ENCODE measurements at places on chromosomes 5 and 9.

DNA sequence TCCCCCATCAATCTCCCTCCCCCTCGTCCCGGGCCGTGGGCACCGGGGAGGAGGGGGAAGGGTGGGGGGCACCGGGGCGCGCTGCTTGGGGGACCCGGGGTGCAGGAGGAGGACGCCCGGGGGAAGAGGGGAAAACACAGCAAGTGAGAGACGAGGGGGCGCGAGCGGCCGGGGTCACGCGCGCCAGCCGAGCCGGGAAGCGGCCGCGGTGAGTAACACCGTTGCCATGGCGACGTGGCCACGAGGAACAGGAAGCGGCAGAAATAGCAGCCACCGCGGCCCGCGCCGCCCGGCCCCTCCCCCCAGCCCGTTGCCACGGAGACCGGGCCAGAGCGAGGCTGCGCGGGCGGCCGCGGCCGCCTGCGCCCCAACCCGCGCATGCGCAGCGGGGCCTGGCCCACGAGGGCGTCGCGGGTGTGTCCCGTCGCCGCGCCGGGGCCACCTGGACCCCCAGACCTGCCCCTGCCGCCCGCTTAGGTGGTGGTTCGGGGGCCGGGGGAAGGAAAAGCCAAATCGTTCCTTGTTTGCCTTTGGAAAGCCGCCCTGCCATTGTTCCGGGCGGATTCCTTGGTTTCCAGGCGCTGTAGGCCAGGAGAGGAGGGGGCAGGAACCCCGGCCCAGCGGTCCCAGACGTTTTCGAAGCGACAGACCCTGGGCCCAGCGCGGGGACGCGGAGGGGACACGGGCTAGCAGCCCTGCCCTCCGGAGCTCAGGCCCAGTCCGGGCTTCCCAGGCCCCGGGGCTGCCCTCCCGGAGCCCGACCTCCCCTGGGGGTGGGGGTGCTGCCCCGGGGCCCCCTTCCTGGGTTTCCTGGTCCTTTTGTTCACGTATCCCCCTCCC is 207.1 kb downstream of the C9orf50 start:
- peak; percentile 99 for DNase-seq
- H3K4me1 ChIP-seq = peaks cover 14% of the 10 kb centered on the region
- no peaks in the 10 kb centered on the region for H3K27me3 ChIP-seq
- H3K27ac ChIP-seq = peak overlapping the region; percentile 97

- H3K4me3 ChIP-seq = no peak overlapping the region
- peaks cover 5% of the 10 kb centered on the region for H3K27me3 ChIP-seq
- no peak overlapping the region for H3K27ac ChIP-seq
- peaks cover 2% of the 10 kb centered on the region for H3K36me3 ChIP-seq
- no peak for DNase-seq
Measured at GRCh38 chr5:82793808-82794419, 283.3 kb downstream of the TMEM167A start.

GRCh38 chr5:152723482-152723881 is 318.4 kb upstream of the NMUR2 start:
- no peak overlapping the region for H3K4me3 ChIP-seq
- H3K4me1 ChIP-seq = no peaks in the 10 kb centered on the region
- no peak for DNase-seq
- no peak overlapping the region for H3K27ac ChIP-seq

DNA sequence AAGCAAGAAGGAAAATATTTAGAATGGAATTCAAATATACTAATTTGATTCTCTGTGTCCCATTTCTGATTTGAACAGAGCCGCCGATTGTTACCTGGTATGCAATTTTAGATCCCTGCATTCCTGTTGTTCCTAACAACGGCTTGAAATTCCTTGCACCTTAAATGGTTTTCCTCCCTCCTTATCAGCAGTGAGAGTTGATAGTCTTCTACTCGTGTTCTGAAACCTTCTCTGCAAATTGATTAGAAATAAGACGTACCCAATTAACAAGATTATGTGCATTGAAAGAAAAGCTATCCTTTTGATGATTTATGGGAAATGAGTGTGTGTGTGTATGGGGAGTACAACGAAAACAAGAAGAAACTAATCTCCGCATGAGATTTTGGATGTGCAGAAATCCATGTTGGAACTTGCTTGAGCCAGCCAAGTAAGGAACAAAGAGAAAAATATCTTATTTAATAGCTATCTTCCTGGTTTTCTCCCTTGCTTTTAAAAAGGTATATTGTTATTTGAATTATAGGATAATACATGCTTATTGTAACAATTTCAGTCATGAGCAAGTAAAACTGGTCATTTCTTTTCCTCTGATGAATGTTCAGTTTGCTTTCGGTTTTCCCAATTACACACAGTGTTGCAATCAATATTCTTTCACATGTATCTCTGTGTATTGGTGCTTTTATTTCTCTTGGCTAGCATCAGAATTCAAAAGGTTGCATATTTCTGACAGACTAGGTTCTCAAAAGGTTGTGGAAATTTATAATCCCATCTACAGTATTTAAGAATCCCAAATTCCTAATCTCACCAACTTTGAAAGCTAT is 211.1 kb upstream of the ACTBL2 start:
- no peak overlapping the region for H3K27ac ChIP-seq
- no peak overlapping the region for H3K4me3 ChIP-seq
- H3K27me3 ChIP-seq = peaks cover 5% of the 10 kb centered on the region
- H3K4me1 ChIP-seq = no peaks in the 10 kb centered on the region

DNA sequence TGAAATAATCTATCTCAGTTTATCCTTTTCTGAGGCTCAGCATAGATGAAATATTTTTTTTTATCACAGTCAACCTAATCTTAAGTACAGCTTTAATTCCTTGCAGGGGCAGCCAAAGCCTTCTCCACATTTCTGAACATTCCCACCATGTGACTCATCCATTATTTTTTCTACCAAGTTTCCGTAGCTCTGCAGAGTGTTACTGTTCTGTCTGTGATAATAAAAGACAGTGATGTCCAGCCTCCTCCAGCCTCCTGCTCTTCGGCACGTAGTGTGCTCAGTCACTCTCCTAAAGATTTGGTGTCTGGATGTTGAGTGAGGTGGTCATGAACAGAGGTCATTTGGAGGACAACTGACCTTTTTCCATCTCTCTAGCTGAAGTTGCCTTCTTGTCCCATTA is 338.1 kb upstream of the ADAMTS16 start:
- no peaks in the 10 kb centered on the region for H3K4me1 ChIP-seq
- DNase-seq = no peak
- H3K27ac ChIP-seq = no peak overlapping the region

DNA sequence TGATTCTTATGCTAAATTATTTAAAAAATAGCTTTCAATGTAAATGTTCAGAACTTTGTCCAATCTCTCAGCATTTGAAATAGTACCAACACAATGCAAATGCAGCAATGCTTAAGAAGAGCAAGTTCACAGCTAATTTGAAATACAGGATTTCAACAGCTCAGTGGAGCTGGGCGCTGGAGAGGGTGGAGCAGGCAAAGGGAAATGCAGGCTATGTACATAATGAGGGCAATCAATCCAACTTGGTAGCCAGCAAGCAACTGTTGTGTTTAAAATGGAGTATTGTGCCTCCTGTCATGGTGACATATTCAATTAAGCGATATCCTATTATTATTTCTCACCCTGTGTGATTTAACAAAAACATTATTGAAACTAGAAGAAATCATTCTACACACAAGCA is 568.8 kb downstream of the PSAT1 start:
- H3K27me3 ChIP-seq = no peaks in the 10 kb centered on the region
- H3K36me3 ChIP-seq = no peaks in the 10 kb centered on the region
- H3K4me3 ChIP-seq = no peak overlapping the region
- no peak for DNase-seq
- no peaks in the 10 kb centered on the region for H3K4me1 ChIP-seq

GRCh38 chr9:133008824-133009223 is 22.0 kb upstream of the GTF3C5 start:
- no peak overlapping the region for H3K27ac ChIP-seq
- peaks cover 2% of the 10 kb centered on the region for H3K36me3 ChIP-seq
- H3K4me1 ChIP-seq = no peaks in the 10 kb centered on the region
- peaks cover 44% of the 10 kb centered on the region for H3K27me3 ChIP-seq
- H3K4me3 ChIP-seq = no peak overlapping the region

DNA sequence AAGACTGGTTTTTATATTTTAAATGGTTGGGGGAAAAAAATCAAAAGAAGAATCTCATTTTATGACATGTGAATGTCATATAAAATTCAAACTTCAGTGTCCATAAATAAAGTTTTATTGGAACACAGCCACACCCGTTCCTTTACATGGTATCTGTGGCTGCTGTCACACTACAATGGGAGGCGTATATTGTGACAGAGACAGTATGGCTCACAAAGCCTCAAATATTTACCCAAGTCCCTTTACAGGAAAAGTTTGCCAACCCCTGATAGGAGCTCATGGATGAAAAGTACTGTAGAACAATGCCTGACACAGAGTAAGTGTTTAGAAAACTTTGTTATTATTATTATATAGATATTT is 5.2 kb upstream of the DUSP1 start:
- H3K27me3 ChIP-seq = no peaks in the 10 kb centered on the region
- H3K36me3 ChIP-seq = no peaks in the 10 kb centered on the region
- peaks cover 36% of the 10 kb centered on the region for H3K4me1 ChIP-seq
- H3K4me3 ChIP-seq = no peak overlapping the region
- H3K27ac ChIP-seq = peak overlapping the region; percentile 100

DNA sequence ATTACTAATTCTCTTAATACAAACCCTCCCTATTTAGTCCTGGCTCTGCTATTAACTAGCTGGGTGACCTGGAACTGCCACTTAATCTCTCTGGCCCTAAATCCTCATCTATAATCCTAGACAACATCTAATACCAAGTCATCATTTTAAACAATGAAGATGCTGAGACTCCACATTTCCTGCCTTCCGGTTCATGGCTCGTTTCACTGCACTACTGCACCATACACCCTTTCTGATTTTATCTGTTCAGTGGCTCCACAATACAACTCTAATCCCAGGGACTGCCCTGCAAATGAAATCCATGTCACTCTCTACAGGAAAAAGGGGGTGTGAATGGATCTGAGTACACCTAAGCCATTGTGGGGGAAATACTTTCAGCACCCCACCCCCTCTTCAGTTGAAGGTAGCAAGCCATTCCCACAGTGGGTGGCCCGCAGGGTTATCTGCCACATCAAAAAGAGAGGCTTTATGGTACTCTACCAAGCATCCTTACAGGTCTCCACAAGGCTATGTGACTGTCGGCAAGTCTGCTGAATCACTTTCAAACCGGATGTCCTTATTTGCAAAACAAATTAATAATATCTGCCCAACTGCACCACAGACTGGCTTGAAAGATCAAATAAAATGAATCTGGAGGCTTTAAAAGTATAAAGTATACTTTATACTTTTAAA is 89.5 kb downstream of the EPB41L4A start:
- no peak for DNase-seq
- H3K27ac ChIP-seq = no peak overlapping the region
- no peaks in the 10 kb centered on the region for H3K36me3 ChIP-seq
- H3K4me1 ChIP-seq = peaks cover 6% of the 10 kb centered on the region

- H3K36me3 ChIP-seq = peaks cover 4% of the 10 kb centered on the region
- no peak overlapping the region for H3K4me3 ChIP-seq
- no peaks in the 10 kb centered on the region for H3K27me3 ChIP-seq
- no peak overlapping the region for H3K27ac ChIP-seq
Measured at GRCh38 chr9:20380546-20380945, 241.8 kb downstream of the MLLT3 start.

DNA sequence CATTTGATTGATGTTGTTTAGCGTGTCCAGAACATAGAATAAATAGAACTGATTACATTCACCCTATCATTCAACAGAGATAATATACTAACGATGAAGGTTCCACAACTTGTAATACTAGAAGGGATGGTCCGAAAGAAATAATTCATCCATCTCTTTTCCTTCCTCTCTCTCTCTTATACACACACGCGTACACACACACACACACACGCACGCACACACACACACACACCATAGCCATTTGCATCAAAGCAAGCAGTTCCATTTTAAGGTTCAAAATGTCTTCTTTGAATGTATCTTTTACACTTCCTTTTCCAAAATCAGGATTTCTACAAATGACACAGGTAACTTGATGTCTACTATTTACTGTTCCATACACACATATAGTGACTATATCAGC is 887 bp downstream of the GDA start:
- peaks cover 39% of the 10 kb centered on the region for H3K27me3 ChIP-seq
- no peak overlapping the region for H3K27ac ChIP-seq
- H3K36me3 ChIP-seq = no peaks in the 10 kb centered on the region
- H3K4me1 ChIP-seq = no peaks in the 10 kb centered on the region
- no peak overlapping the region for H3K4me3 ChIP-seq
- DNase-seq = no peak

GRCh38 chr9:398085-398484 is 183.4 kb downstream of the DOCK8 start:
- H3K27me3 ChIP-seq = no peaks in the 10 kb centered on the region
- no peak overlapping the region for H3K4me3 ChIP-seq
- H3K36me3 ChIP-seq = peaks cover 12% of the 10 kb centered on the region

DNA sequence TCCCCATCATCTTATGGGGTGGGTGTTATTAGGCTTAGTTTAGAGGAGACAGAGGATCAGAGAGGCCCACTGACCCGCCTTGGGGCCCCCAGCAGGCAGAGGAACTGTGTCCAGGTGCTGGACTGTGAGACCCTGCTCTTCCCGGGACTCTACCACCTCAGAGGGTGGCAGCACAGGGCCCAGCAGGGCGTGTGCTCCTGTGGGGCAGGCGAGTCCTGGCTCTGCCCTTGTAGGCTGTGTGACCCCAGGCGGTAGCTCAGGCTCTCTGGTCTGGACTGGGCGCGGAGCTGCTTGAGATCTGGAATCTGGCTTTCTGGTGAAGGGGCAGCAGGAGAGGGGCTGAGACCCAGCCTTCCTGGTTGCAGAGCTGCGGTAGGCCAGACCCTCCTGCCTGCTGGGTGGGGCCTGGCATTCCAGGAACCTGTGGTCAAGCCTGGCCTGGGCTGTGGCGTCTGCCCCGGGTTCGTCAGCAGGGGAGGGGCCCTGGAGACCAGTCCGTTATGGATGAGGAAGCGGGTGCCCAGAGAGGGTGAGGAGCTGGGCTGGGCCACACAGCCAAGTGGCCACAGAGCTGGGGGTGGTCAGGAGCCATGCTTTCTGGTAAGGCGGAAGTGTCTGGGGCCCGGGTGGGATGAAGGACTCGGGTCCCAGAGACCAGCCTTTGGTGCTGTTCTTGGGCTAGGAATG is 46.5 kb downstream of the RXRA start:
- H3K36me3 ChIP-seq = peaks cover 5% of the 10 kb centered on the region
- no peaks in the 10 kb centered on the region for H3K27me3 ChIP-seq
- DNase-seq = no peak
- peak overlapping the region; percentile 72 for H3K27ac ChIP-seq
- no peak overlapping the region for H3K4me3 ChIP-seq

Data from T-helper 17 cell (primary cell).